ENCODE measurements at places on chromosomes 3 and 15.

GRCh38 chr3:194849166-194849875, 163.6 kb downstream of the FAM43A start:
- DNase-seq: no peak

DNA sequence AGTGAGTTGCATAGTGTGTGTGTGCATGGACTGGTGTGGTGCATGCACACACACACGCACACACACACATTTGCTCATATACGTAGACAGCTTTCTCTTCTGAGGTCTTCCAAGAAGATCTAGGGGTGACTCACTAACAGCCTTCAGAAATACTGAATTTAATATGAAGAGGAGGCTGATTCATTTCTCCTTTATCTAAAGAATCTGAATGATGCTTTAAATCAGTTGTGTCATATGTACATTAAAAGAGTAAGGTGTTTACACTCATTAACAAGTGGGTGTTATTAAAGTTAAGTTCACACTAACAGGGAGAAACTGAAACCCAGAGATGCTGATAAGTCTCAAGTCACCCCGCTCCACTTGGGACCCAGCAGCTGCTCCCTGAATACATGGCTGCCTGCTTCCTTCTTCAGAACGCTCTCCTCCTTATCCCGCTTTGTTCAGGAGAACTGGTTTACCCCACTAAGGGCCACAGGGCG, 22.0 kb downstream of the TMPRSS7 start:
- DNase-seq: no peak

DNA sequence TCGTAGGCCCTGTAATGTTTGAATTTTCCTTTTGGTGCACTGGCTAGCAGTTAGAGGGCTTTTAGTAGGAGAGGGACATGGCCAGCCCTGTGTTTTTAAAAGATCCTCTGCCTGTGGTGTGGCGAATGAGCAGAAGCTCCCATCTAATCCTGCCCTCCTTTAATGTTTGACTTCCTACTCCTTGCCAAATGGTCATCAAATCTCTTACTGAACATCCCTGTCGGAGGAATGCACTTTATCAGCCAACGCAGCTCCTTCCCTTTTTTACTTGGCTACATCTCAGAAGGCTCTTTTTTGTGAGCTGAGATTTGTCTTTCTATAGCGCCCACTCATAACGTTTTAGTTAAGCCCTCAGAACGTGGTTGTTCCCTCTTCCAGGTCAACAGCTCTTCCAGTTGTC, 44.8 kb downstream of the MAP2K5 start:
- no peak for DNase-seq

DNA sequence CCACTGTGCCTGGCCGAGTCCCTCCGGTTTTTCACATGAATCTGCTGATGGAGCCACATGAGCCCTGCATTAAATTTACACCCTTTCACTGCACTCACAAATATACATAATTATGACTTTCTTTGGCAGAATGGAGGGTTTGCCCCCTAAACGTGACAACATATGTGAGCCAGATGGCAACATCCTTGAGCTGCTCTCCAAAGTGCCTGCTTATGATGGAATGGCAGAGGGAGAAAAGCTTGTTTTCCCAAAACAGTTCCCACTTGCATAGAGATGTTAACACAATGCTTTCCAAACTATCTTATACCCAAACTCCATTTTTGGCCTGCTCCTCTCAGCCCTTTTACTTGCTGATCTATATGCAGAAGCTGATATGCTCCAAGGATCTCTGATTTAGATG, 54.9 kb downstream of the ABCC5 start:
- no peak for DNase-seq

DNA sequence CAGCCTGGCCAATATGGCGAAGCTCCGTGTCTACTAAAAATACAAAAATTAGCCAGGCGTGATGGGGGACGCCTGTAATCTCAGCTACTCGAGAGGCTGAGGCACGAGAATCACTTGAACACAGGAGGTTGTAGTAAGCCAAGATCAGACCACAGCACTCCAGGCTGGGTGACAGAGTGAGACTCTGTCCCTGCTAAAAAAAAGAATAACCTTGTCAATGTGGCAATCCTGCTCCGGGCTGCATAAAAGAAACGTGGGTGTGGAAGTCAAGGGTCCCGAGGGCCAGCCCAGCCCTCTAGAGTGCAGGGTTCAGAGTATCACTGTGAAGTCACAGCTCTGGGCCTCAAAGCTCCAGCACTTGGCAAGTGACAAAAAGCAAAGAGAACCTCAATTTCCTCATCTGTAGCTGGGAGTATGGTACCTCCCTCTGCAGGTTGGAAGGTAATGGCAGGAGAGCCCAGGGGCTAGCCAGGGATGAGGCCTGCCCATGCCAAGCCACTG, 73.5 kb upstream of the IQSEC1 start:
- DNase-seq: no peak

- DNase-seq: no peak
Observed at GRCh38 chr3:33211444-33211843, 7.2 kb downstream of the SUSD5 start.

- no peak for DNase-seq
Observed at GRCh38 chr3:131526801-131527347, 24.1 kb upstream of the MRPL3 start.

DNA sequence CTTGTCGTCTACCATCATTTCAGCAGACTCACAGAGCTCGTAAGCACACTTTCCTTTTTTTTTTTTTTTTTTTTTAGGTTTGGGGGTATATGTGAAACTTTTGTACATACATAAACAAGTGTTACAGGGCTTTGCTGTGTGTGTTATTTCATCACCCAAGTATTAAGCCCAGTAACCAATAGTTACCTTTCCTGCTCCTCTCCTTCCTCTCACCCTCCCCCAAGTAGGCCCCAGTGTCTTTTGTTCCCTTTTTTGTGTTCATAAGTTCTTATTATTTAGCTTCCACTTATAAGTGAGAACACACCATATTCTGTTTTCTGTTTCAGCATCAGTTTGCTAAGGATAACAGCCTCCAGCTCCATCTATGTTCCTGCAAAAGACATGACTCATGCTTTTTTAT, 746.8 kb downstream of the GRM7 start:
- no peak for DNase-seq

- DNase-seq: no peak
Observed at GRCh38 chr15:81809543-81809942, 236.3 kb downstream of the MEX3B start.

- no peak for DNase-seq
Observed at GRCh38 chr3:47425959-47426358, 45.1 kb downstream of the PTPN23 start.

DNA sequence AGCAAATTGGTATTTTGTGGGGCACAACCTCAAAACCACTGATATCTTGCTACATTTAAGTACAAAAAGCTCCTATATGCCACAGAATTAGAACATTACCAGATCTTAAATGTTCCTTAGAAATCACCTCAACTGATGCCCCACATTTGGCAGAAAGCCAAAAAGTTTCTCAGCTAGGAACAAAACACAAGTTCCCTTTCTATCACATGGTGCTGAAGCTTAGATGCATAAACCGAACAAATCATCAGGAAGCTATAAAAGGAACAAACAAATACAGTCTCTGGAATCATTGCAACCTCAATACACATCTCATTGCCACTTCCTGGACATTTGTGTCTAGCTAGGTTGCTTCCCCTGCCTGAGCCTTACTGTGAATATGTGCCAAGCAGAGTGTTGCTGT, 492.6 kb downstream of the LPP start:
- peak; percentile 9 for DNase-seq

Measured in hematopoietic multipotent progenitor cell treated with erythropoietin and hydrocortisone succinate and interleukin-3 and kit ligand, for 17 days (in vitro differentiated cells).